MV-4-11 (cell line): ENCODE measurements at places on chromosomes 2 and 18.

DNA sequence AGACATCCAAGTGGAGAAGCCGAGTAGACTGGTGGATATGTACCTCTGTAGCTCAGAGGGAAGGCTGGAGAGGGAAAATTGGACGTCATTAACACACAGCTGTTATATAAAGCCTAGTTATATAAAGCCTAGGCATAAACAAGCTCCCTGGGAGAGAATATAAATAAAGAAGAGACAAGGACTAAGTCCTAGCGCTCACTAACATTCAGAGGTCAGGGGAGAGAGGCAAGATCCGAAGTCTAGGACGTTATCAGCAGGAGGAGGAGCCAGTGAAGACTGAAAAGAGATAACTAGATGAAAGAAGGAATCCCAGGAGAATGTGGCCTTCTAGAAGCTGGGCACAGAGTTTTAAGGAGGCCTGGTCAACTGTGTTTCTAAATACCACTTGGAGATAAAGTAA lies 55.3 kb downstream of the NOL10 start:
- no peak for DNase-seq

- no peak for DNase-seq
Measured at GRCh38 chr18:23495723-23496440, 7.4 kb upstream of the RMC1 start.

GRCh38 chr18:28193177-28193778 lies 16.3 kb upstream of the CDH2 start:
- DNase-seq: no peak

DNA sequence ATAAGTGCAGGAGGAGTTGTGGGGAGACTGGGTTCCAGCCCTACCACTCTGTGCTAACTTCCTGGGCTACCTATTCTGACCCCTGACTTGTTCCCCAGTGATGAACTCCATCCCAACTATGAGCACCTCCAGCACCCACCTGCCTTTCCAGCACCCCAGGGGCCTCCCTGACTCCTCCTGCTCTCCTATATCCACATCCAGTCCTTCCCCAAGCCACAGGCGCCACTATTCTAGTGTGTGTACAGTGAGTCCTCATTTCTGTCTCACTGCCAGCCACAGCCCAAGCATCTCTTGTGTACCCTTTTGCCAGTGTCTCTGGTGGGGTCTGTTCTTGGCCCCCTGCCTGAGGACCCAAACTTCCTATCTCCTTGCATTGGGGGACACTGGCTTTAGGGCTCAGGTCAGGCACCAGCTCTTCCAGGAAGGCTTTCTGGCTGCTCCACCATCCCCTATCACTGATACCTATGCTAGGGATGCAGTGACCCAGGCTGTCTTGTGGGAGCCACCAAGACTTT lies 145.2 kb downstream of the INHBB start:
- DNase-seq: no peak

GRCh38 chr2:42888321-42889245 lies 96.2 kb upstream of the HAAO start:
- DNase-seq: no peak

- no peak for DNase-seq
Measured at GRCh38 chr2:2916621-2917020, 461.0 kb downstream of the EIPR1 start.
